ENCODE measurements at places on chromosomes 7 and 10.

DNA sequence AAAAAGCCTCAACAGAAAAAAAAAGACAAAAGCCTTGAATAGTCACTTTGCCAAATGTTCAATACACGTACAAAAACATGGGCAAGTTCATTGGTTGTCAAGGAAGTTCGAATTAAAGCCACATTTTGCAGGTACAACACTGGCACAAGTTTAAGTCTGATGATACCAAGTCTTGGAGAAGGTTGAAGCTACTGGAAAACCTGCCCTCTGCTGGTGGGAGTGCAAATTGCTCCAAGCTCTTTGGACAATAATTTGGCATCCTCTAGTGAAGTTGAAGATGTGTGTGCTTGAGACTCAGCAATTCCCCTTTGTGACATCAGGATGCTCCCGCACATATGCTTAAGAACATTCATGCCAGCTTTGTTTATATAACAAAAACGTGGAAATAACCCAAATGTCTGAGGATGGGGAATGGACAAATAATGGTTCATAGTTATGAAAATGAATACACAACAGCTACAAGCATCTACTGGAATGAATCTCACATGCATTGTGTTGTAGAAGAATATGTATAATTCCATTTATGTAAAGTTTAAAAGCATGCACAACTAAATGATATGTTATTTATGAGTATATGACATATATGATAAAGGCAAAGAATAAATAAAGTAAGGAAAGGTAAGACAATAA, 120.0 kb upstream of the PLPP4 start:
- DNase-seq, result peak; percentile 40

GRCh38 chr10:12042409-12042796, 206 bp downstream of the UPF2 start:
- peak; percentile 44 for DNase-seq

DNA sequence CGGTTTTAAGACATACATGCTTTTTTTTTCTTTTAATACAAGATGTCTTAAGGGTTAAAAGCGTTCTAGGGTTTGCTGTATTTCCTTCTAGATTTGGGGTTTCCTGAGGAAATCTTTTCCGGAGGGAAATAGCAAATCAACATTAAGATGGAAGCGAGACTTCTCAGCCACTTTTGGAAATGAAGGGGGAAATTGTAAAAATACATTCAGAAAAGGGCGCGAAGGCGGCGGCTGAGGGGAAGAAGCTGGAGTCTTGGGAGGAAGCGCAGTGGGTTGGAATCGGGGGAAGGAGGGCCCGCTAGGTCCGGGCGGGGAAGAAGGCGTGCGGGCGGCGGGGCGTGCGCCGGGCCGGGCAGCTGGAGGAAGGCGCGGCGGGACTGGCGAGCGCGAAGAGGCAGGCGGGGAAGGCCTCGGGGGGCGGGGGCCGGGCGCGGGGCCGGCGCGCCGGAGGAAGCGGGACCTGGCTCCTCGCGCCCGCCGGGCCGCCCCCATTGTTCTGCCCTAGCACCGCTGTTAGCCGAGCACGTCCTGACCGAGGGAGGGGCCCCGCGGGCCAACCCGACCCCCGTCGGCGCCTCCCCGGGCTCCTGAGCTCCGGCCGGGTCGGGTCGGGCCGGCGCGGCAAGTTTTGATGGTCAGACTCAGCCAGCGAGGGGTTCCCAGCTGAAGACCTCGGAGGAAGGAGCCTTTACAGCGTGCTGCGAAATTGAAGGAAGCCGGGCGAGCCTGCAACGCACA, 1.5 kb upstream of the SKIDA1 start:
- DNase-seq, result no peak

DNA sequence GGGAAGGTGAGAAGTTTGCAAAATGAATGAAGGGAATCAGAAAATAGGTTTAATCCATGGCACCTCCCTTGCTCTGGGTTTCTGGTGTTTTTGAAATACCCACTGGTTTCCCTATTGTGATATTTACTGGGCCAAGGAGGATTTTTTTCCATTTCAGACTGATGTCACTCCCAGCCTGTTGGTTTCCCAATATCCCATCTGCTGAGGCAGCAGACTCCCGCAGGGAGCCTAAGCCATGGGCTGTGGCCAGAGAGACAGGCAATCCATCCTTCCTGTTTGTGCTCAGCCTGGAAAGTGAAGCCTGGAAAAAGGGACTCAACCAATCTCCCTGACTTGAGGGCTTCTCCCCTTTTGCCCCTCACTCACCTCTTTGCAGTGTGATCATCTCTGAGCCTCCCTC, 22.8 kb downstream of the FAM107B start:
- no peak for DNase-seq

DNA sequence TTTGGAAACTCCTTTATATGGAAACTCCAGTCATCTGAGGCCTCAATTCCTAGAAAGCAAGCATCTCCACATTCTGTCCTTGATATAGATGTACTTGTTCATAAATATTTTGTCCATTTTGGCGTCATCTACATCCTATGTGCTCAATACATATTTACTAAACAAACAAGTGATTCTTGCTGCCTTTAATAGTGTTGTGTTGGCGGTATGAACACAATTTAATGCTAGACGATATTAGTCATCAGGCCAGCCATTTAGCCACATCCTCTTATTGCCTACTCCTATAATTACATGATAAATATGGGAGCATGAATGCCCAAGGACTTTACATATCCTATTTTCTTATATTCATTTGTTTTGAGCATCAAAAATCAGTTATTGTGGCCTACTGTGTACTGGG, 18.5 kb upstream of the IFRD1 start:
- DNase-seq, result no peak

DNA sequence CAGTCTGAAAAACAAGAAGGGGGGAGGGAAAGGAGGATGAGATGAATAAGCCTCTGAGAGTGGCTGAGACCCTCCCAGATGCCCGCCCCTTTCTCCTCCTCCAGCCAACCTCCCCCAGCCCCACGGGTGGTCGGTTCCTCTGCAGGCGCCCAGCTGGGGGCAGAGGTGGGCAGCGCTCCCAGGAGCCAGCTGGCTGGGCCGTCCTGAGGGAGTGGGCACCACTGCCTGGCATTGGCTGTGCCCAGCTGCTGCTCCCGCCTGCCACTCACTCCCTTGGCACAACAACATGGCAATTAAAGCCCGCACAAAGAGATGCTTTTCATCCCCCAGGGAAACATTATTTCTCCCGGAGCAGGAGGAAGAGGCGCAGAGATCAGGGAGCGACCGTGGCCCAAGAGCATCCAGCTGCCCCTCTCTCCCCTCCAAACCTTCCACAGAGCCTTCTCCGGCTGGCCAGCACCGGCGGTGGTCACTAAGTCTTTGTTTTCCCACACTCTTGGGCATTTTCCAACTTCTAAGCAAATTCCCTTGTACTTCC, 107.2 kb downstream of the SPDYE5 start:
- no peak for DNase-seq

DNA sequence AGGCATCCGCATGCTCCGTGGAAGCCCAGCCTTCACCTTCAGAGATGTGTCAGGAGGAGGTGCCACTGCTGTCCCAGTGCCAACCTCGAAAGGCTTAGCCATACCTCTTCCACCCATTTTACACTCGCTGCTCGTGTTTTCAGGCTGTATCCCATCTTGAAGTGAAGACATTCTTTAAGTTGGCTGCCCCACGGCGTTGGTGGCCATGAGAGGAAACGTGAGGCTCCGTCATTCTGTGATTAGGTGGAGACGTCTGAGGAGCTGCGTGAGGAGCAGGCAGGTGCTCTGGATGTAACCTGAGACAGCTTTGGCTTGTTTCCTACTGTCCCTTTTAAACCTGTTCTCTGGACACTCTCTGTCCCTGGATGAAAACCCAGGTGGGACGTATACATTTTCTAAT, 159.9 kb upstream of the RNF32 start:
- no peak for DNase-seq

- no peak for DNase-seq
These were observed 254.3 kb upstream of the GNAI1 start for GRCh38 chr7:79880312-79880711.

DNA sequence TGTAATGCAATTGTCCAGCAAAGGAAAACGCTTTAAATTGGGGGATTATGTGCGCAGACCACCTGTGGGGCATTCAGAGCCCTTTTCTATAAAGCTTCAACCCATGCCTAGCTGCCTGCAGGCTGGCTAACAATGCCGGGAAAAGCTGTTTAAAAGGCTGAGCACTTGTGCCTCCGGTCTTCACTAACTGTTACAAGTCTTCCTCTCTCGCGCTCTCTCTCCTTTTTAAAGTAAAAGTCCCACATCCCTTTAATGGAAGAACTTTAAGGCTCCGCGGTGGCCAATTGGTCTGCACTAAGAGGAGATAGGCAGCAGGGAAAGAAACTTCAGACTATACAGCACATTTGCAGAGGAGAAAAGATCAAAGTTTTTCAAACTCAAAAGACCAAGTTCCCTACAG, 4.6 kb downstream of the FZD8 start:
- DNase-seq, result no peak

GRCh38 chr7:52540041-52540440, 495.4 kb upstream of the POM121L12 start:
- no peak for DNase-seq

DNA sequence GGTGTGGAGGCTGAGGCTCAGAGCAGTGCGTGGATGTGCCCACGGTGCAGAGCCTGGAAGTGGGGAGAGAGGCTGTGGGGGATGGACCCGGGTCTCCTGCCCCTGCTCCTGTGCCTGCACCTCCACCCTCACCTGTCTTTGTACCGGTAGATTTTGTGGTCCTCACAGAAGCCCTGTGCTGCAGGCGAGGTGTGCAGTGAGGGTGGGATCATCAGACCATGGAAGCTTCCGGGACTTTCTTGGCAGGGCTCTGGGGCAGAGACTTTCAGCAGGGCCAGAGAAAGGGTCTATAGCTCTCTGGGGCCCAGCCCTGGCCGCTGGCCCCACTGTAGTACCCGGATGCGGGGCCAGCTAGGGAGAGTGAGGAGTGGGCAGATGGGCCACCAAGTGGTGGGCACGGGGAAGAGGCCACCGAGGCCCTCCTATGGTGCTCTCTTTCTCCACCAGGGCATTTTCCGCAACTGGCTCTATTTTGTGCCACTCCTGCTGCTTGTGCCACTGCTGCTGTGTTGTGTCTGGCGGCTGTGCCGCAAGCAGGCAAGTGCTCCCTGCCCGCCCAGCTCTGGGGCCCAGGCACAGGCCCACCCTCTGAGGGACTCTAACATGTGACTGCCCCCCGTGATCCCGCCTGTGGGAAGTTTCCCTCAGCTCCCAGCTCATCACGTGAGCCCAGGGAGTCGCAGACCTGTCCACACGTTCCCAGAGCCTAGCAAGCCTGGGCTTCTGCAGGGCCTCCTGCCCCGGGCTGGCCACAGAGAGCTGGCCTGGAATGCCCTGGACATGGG, 22.1 kb downstream of the ANTXRL start:
- DNase-seq, result no peak

DNA sequence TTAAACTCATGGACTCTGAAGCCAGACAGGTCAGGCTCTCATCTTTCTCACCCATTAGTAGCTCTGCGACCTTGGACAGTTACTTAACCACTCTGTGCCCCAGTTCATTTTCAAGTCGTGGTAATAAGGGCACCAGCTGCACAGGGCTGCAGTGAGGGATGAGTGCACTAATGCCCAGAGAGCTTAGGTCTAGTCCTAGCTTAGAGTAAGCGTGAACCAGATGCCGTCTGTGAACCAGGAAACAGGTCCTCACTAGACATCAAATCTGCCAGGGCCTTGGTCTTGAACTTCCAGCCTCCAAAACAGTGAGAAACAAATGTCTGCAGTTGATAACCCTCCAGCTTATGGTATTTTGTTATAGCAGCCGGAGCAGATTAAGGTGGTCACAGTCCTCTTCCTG, 222.4 kb upstream of the PFKP start:
- DNase-seq, result no peak

GRCh38 chr10:29007370-29007747, 281.5 kb upstream of the LYZL1 start:
- no peak for DNase-seq

DNA sequence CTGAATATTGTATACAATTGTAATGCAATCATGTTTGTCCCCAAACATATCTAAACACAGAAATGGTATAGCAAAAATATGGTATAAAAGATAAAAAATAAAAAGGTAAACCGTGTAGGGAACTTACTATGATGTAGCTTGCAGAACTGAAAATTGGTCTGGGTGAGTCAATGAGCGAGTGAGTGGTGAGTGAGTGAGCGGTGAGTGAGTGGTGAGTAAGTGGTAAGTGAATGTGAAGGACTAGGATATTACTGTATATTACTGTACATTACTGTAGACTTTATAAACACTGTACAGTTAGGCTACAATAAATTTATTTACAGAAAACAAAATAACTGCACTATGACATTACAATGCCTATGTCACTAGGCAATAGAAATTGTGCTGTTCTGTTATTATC, 1163.2 kb upstream of the SORCS1 start:
- no peak for DNase-seq

GRCh38 chr7:157397036-157397720, 60.4 kb downstream of the DNAJB6 start:
- no peak for DNase-seq

GRCh38 chr7:157775560-157776332, 438.9 kb downstream of the DNAJB6 start:
- DNase-seq, result no peak

DNA sequence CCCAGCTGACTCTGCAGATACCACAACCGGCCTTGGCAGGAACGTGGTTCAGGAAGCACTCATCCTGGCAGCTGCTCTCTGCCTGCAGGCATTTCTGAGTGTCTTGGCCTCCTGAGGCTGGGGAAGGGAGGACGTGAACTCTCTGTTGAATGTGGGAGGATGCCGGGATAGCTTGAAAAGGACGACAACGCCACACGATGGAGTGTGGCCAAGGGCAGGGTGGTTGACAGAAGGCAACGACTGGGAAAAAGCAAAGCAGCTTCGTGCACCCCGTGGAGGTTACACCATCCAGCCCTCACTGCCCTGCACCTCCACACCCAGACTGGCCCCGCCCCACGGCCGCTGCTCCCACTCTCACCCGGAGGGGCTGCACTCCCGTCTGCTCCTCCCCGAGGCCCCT, 466.1 kb upstream of the FOXK1 start:
- no peak for DNase-seq

DNA sequence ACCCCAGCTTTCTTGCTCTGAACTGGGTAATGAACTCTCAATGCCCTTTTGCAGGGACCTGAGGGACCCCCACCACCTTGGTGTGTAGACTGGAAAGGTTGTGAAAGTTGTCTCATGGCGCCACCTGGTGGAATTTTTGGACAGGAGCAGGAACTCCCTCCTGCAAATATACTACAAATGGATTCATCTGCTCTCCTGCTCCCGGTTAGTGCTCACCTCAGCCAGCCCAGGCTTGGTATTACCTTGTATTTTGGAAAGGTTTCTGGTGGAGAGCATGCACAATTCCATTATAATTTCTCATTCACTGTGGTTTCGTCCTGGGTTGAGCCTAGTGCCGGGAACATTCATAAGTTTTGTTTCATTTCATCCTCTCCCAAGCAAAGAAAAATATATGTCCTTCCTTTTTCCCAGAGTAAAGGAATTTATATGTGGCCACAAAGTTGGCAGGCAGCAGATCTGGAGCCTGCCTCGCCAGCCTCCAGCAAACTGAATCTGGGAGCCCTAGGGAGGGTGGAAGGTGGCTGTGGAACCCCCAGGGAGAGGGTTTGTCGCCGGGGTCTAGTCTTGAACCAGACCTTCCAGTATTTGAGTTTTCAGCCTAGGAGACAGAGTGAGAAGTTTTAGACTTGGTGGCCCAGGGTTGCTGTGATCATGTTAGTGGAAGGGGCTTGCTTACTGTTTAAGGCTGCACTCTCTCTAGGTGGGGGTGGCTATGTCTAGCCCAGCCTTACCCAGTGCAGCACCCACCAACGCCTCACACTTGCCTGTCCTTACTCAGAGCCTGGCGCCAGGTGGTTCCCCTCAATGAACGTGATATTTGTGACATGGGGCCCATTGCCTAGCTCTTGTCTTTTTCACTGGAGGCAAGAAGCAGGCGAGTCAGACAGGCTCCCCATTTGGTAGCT, 9.5 kb downstream of the FAM241B start:
- DNase-seq, result peak; percentile 63

All from activated T-cell treated with anti-CD3 and anti-CD28 coated beads for 4 hours (primary cell).